ENCODE measurements at places on chromosomes 16 and 17.
A peak's percentile ranks its signal among the peaks of the same experiment; 100 is the strongest.

DNA sequence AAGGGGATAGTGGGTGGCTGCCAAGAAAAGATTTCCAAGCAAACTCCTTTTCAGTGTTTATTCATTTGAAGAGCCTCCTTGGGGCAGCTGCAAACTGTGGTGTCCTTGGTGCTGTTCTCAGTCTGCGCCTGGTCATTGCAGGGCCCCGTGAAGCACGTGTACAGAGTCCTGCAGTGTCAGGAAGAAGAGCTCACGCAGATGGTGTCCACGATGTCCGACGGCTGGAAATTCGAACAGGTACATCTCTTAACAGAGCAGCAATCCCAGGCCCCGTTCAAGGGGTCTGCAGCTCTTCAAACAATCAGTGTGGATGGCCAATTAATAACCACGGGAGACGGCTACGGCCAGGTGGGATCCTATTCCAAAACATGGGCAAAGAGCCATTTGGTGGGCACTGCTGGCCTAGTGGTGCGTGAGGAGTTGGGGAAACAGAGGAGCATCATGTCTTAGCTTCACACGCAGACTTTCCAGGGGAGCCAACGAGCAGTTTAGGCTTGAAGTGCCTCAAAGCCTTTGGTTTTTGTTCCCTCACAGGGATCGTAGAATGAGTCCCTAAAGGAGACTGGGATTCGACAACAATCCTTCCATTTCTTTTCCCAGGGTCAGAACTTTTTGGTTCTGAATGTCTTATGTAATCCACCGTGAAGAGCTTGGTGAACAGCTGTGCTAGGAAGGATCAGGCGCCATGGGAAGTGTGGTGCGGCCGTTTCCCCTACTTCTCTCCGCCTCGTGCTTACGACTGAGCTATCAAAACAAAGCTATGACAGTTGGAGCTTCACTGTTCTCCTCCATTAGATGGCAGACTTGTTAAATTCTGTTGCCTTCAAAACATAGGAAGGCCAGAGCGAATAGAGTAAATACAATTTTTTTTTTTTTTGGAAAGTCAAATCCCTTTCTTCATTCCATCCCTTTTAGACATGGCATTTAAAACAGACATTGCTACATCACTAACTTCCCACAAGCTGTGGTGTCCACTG, 12.6 kb downstream of the KCTD2 start:
- no peak for DNase-seq

DNA sequence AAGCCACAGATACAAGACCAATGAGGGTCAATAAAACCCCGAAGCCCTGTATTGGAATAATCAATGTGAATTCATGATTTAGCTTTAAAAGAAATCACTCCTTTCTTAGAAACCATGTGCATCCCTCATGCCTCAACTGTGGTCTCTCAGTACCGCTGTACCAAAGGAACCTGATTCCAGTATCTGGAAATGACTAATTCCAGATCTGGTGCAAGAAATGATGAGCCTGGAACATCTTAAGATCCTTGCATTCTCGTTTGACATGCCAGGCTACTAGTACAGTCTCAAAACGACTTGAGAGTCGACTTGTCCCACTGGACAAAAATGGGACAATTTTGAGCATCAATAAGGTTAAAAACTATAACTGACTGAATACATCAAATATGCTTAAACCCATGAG, 21.2 kb downstream of the USP31 start:
- no peak for DNase-seq

DNA sequence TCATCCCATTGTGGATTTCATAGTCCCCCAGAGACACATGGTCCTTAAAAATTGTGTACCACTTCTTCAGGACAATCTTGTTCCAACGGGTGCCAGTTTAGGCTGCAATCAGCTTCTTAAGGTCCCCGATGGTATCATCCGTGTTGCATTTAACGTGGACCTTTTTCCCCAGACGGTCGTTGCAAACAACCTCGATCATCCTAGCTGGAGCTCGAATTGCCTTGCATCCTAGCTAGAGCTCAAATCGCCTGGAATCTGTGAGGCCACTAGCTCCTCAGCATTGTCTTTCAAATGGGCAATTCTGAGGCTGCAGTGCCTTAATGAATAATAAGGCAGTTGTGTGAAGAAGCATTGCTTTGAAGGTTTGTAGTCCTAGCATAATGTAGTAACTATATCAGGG, 37.7 kb upstream of the RHBDL3 start:
- DNase-seq, result peak; percentile 54

GRCh38 chr16:6356911-6357310, 975.7 kb upstream of the RBFOX1 start:
- DNase-seq, result no peak

GRCh38 chr17:79054200-79054960, 20.2 kb upstream of the ENGASE start:
- no peak for DNase-seq

GRCh38 chr16:77111056-77111565, 79.9 kb upstream of the MON1B start:
- no peak for DNase-seq

- DNase-seq, result no peak
Observed at GRCh38 chr16:12262454-12263180, 286.1 kb downstream of the SNX29 start.

- DNase-seq, result peak; percentile 72
Observed at GRCh38 chr16:49754495-49755312, 101.2 kb downstream of the ZNF423 start.

- DNase-seq, result no peak
Observed at GRCh38 chr16:67237396-67238277, 9.6 kb downstream of the FHOD1 start.

DNA sequence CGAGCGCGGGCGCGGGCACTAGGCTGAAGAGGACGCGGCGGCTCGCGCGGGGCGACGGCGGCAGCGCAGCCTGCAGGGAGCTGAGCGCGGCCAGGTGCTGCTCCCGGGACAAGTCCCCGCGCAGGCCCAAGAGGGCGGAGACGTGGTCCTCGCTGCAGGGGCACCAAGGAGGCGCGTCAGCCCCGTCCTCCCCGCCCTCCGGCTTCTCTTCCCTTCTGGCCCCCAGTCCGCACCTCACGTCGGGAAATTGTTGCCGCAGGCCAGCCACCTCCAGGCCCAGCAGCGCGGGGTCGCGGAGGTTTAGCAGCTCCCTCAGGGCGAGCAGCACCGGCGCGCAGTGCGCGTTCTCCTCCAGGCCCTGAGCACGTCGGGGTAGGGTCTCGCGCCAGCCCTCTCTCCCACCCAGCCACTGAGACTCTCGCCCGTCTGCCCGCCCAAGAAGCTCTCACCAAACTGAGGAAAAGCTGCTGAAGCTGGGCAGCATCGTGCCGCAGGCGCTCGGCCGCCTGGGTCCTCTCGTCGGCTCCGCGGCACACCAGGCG, 761 bp upstream of the MATCAP1 start:
- peak; percentile 70 for DNase-seq

- DNase-seq, result no peak
Observed at GRCh38 chr16:67395105-67395457, 1.8 kb upstream of the TPPP3 start.

- no peak for DNase-seq
Observed at GRCh38 chr17:28991779-28992178, 14.1 kb downstream of the SEZ6 start.

DNA sequence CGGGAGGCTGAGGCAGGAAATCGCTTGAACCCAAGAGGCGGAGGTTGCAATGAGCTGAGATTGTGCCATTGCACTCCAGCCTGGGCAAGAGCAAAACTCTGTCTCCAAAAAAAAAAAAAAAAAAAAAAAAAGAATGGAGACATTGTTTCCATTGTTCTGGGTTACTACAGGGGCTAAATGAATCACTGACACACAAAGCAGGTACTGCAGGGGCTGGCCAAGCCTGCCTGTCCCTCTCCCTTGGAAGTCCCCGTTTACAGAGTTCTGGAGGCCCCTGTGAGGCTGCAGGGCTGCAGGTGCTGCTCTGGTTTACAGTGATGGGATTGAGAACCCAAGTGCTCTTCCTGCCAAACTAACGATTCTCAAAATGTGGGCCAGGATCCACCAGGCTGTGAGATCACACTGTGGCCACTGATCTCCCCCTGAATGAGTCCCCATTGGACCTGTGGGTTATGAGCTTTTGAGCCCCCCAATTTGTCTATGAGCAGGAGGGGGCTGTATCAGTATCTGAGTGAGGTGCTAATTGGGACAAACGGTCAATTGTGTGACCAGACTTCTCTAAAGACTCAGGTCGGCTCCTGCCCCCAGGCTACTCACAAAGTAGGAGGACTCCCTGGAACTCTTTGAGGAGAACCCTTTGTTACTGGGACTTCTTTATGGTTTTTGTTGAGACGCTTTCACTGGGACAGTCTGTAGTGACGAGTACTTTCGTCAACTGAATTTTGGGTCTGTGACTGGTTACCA, 39.0 kb downstream of the DNAH17 start:
- DNase-seq, result no peak

GRCh38 chr17:31688701-31689100, 170.3 kb downstream of the COPRS start:
- DNase-seq, result no peak

DNA sequence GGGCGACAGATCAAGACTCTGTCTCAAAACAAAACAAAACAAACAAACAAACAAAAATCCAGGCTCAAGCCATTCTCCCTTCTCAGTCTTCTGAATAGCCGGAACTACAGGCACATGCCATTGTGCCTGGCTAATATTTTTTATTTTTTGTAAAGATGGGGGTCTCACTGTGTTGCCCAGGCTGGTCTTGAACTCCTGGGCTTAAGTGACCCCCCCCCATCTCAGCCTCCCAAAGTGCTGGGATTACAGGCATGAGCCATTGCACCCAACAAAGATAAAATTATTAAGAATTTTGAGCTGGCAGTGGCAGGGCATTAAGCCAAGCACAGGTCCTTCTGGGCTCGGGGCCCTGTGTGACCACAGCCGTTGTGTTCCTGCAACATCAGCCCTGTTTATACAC, 69.9 kb upstream of the CBX4 start:
- DNase-seq, result no peak

DNA sequence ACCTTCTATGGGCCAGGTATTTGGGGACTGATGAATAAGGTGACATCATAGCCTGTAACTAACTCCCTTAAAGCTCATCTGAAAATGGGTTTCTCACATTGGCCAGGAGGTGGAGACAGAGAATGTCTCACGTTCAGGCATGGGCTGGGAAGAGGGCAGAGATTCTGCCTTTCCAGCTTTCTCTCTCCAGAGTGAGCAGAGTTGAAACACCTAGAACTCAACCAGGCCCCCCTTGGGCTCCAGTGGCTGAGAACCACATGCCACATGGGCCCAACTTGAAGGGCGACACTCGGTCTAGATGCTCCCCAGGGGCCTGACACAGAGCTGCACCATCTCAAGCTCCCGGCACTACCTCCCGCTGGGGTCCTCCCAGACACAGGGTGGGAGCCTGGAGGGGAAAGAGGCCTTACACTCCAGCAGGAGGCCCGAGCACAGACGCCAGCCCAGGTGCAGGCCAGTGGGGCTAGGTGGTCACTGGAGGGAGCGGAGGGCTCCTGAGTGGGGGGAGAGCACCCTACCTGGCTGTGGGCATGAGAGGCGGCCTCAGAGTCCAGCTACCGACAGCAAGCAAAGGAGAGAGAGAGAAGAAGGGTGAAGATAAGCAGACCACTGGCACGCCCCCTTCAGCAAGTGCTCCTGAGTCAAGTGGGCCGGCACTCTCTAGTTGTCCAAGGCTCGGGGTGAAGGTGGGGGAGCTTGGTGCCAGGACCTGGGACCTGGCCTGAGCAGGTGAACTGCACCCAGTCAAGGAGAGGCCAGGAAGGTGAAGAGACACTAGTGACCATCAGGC, 55.9 kb downstream of the MYO18A start:
- no peak for DNase-seq

- DNase-seq, result no peak
Observed at GRCh38 chr16:85341972-85342695, 229.9 kb upstream of the CIBAR2 start.

DNA sequence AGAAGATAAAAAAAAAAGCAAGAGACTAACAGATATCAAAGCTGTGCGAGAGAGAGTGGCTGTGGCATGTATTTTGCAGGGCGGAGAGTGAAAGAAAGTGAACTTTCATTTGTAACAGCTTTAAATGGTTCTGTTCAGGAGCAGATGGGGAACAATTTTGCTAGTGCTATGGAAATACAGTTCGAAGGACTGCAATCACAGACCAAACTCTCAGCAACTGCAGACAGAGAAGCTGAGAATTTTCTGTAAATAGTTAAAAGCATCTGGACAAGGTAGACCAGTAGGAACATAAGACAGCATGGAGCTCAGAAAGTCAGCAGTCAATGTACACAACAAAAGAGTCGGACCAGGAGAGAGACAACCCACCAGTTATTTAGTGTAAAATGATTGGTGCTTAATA, 62.3 kb downstream of the TBX4 start:
- DNase-seq, result no peak

- no peak for DNase-seq
Observed at GRCh38 chr17:76597156-76598003, 11.7 kb upstream of the ST6GALNAC2 start.

GRCh38 chr16:83356266-83356665, 451.5 kb upstream of the HSBP1 start:
- DNase-seq, result no peak

Measured in H1 (cell line).